ENCODE measurements at places on chromosomes 5 and 9.

- no peak for DNase-seq
These were observed 546.9 kb upstream of the C9orf72 start for GRCh38 chr9:28120184-28120583.

GRCh38 chr9:34190996-34191892, 12.4 kb downstream of the UBAP1 start:
- peak; percentile 10 for DNase-seq

DNA sequence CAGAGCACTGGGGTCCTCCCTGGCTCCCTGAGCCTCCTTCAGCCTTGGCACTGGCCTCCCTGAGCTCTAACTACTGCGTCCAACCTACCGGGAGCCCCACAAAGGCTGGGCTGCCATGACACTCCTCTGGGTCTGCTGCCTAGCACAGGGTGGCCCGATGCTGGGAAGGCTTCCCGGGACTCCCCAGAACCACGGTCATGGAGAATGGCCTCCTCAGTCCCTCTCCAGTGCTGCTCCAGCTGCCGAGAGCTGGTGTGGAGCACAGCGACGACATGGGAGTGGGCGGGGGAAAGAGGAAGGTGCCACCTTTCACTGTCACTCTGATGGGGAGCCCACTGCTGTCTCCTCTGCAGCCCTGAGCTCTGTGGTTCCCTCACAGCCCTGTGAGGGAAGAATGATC, 61.5 kb upstream of the RNF130 start:
- DNase-seq: peak; percentile 63

DNA sequence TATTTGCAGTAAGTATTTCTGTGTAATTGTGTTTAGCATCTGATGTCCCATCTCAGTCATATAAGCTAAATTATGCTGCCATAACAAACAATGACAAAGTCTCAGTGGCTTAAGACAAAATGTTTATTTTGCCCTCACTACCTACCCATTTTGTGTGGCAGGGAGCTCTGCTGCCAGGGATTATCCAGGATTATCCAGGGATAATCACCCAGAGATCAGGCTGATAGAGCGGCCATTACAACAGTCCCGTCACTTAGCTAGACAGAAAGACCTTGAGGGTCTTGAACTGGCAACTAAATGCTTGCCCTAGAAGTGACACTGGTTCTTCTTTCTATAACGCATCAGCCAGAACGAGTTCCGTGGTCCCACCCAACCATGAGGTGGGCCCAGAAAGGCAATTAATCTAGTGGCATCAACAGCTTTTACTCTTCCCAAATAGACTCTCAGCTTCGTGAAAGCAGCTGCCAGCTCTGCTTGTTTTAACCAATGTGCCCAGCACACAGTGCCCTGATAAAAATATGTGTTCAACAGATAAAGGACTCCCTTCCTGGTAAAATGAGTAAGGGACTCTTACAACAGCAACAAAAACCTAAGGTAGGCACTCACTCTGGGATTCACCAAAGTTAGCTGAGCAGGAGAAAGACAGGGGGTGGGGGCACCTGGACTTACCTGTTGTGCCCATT, 22.8 kb downstream of the CCDC69 start:
- no peak for DNase-seq

DNA sequence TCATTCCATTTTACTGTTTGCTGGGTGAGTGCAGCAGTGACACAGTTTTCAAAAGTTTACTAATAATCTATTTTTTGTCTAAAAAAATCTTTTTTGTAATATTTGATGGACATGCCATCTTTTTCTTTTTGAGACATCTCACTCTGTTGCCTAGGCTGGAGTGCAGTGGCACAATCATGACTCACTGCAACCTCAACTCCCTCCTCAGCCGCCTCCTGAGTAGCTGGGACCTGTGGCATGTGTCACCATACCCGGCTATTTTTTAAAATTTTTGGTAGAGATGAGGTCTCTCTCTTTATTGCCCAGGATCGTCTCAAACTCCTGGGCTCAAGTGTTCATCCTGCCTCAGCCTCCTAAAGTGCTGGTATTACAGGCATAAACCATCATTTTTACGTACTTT, 86.0 kb downstream of the KDM4C start:
- no peak for DNase-seq

GRCh38 chr5:67971971-67972821, 243.4 kb upstream of the PIK3R1 start:
- DNase-seq: peak; percentile 69

DNA sequence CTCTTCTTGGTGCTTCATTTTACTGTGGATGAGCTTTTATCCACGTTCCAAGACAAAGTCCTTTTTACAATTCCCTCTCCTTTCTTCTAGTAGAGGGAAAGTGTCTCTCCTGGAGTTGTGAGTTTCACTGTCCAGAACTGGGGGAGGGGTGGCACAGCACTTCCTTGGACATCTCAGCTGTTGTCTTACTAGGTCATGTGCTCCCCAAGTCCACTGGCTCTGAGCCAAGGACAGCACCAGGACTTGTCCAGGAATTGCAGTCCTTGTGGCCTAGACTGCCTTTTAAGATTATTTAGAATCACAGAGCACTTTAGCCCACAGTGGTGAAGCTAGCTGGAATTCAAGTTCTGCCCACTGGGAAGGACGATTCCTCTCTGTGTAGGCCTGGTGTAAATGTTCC, 700.2 kb upstream of the PTPRD start:
- DNase-seq: no peak

DNA sequence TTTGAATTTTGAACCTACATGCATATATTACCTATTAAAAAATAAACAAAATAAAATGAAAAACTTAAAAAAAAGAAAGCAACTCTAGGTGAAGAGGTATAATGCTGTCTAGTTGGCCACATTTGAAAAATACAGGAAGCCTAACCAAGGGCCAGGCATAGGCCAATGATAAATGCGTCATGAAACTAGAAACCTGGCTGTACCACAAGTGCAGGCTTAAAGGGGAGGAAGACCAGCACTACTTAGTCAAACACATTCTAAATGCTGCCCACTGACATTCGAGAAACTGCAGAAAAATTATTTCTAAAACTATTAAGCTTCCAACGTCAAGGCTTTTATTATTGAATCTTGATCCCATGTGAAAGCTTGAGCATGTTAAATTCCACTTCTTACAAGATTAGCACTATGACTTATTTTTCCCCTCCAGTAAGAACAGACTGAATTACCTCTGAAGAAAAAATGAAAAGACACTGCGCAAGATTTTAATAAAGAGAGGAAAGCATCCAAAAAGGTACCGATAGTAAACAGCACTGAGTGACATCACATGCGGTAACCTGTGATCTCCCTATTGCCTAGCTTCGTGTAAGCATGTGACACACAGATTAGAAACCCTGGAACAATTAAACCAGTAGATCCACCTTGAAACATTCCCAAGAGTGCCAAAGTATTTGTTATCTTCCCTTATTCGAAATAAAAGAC, 16.2 kb downstream of the CDC14B start:
- DNase-seq: no peak

DNA sequence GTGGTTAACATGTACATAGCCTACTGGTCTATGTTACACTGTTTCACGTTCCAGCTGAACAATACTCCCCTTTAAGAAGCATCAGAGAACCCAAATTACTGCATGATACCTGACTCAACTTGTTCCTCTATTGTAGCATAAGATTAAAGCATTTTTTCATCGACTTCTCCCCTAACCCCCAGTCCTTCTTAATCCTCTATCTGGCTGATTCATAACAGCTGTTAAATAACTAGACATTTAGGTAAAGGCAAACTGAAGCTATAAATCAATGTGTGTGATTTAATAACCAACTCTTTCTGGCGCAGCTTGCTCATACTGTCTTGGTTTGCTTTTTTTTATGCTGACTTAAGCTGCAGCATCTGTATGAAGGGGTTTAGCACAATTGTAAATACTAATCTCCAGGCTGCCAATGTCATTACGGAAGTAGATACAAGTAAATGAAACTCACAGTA, 94.2 kb upstream of the MTAP start:
- DNase-seq: no peak

DNA sequence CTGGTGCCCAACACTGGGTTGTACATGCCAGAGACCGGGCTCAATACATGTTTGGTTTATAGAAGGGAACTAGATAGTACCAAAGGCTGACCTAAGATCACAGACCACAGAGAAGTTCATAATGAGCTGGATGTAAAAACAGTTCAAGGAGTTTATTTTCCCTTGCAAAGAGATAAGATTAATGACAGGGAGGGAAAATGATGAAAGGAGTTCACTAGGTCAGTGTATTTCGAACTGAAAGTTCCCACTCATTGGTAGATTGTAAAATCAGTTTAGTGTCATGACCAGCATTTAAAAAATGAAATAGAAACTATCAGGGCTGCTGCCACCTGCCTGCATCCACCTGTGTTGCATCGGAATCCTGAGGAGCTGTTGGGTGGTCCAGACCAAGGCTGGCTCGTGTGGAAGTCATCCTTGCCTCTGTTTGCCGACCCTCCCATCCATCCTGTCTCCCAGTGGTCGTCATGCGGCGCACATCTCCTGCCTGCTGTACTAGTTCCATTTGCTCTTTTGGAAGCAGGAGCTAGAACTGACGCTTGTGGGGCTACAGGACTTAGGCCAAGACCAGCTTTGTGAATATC, 21.1 kb downstream of the TBC1D2 start:
- no peak for DNase-seq

- peak; percentile 79 for DNase-seq
These were observed 32.7 kb downstream of the FAM13B start for GRCh38 chr5:138000102-138000723.

- DNase-seq: no peak
These were observed 351.9 kb upstream of the TNC start for GRCh38 chr9:115469841-115470240.
